C1 segment of cervical spinal cord (tissue), 14 donors: ENCODE measurements at places on chromosomes 7 and 10.

GRCh38 chr10:77168161-77168560 lies 469.4 kb downstream of the KCNMA1 start:
- no peak for DNase-seq

GRCh38 chr7:43637114-43637806 lies 54.4 kb downstream of the STK17A start:
- DNase-seq, result no peak

- DNase-seq, result no peak
Observed at GRCh38 chr7:124411796-124412195, 353.8 kb downstream of the GPR37 start.

DNA sequence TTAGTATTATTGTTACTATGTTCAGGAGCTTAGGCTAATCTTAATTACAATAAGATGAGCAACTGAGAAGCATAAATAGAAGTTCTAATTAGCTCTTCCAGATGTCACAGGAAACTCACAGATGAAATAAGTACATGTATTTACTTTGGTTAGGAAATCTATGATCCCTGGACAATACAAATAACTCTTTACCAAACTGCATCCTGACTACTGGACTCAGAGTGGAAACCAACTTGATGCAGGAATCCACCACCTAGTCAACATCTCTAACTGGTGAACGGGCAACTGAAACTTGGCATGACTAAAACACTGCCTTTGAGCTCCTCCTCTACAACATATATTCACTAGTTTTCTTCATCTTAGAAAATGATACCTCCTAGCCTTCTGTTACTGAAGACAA lies 193.2 kb downstream of the AGMO start:
- DNase-seq, result no peak

DNA sequence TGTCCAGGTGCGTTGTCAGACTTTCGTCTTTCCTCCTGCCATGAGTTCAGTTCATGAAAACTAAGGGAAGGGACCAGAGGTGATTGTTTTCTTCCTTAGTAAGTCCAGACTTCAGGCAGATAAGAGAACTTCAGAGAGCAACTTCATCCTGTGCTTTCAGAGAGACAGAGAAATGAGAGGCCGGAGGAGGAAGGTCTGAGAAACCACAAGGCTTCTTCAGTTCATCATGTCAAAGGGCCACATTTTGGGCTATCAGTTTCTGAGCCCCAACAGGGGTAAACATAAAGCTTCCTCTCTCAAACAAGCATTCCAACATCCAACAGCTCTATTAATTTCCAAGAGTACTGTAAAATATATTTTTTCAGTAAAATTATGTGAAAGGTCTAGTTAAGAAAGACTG lies 668.4 kb upstream of the NRP1 start:
- DNase-seq, result no peak
